AML-193 (cell line): ENCODE measurements at places on chromosomes 1 and 21.

DNA sequence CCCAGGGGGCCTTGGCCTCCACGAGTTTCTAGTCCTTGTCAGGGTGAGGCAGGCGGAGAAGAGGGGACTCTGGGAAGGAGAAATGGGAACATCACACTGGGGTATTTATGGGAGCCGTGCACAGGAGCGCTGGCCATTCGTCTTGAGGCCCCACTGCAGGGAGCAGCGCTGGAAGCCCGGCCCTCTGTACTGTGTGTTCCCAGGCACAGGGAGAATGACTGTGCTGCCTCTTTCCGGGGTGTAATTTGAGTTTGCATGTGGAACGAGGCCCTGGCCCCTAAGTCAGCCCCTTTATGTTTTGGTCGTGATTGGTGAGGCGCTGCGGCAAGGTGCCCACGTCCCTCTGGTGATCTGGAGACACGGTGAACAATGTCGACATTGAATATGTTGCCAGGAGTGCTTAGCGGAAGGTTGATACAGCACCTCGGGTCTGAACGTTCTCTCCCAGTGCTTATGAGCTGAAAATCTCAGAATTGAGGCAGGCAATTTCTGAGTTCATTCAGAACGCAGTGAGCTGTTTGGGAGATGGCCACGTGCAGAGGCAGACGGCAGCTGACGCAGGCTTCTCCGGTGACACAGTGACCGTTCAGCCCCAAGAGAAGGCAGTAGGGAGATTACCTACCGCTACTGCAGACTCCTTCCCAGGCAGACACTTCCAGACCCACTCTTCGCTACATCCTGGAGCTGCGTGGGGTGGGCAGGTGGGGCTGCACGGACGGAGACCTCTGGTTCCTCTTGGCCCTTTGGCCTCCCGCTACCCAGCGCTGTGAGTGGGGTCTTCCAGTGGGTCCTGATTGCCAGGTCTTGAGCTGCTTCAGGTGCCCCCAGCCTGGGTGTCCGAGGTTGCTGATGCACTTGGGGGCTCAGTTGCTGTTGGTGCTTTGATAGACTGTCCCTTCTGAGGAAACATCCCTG, 265.8 kb downstream of the CAMTA1 start:
- no peak for DNase-seq

DNA sequence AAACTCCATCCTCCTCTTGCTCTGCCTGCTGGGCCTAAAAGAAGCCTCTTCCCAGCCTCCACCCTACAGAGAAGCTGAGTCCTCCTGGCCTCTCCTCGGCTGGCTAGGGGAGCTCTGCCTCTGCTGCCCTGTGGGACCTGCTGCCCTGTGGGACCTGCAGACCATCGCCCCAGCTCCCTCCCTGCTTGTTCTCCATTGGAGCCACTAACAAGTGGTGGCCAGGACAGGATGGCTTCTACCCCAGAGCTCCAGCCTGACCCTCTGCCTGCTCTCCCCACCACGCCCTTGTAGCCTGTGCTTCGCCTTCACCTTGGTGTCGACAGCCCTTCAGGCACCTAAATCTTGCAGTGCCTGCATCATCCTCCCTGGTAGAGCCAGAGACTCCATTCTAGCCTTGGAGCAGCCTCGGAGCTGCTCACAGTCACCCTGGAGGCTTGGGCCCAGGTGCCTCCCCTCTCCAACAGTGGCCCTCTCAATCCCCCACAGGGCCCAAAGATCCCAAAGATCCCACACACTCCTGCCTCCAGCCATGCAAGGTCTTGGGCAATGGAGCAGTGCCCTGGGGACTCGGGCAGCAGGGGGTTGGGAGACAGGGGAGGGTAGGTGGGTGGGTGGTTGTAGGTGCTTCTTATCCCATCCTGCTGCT, 3.0 kb downstream of the EPS8L3 start:
- no peak for DNase-seq

DNA sequence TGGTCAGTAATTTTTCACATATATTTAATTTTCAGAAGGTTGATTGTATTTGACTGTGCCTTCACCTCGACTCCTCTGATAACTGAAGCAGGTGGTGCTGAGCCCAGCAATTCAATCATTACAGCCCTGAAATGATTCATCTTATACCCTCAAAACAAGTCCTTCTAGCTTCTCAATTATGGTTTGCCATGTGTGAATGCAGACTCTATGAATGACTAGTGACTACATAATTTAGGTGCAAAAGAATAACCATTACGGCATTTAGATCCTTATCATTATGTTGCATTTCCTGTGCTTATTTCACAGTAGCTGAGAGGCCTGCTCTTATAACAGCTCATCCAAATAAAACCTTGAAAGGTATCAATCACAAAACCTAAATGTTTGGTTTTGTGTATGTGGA, 54.0 kb upstream of the COL11A1 start:
- DNase-seq, result no peak

GRCh38 chr1:40796939-40797667, 13.5 kb downstream of the KCNQ4 start:
- DNase-seq, result no peak

GRCh38 chr1:104459886-104460285, 710.2 kb downstream of the AMY1C start:
- DNase-seq, result no peak

DNA sequence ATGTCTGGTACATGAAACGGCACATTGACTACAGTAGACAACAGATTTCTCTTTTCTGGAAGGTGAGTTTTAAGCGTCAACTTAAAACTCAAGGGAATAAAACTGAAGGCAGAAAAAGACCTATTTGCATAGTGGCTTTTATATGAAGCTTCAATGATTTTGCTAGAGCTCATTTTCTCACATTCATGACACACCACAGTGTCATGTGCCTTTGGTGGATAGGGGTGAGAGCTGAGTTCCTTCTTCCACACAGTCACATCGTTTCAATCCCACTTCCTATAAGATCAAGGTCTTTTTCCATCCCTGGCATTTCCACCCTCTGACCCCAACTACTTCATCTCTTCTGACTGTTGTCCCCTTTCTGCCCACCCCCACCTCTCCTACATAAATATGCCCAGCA, 31.0 kb downstream of the IL12RB2 start:
- DNase-seq, result no peak
